Neural crest cell (in vitro differentiated cells): ENCODE measurements at places on chromosomes 13 and 19. TPM values are rescaled to one million over a fixed set of nuclear protein-coding genes. Genes with fewer than 3 reads are reported as not detected.
A peak's percentile ranks its signal among the peaks of the same experiment; 100 is the strongest.

Gene KLK5
- total RNA-seq: not detected in 2 replicates

DNA sequence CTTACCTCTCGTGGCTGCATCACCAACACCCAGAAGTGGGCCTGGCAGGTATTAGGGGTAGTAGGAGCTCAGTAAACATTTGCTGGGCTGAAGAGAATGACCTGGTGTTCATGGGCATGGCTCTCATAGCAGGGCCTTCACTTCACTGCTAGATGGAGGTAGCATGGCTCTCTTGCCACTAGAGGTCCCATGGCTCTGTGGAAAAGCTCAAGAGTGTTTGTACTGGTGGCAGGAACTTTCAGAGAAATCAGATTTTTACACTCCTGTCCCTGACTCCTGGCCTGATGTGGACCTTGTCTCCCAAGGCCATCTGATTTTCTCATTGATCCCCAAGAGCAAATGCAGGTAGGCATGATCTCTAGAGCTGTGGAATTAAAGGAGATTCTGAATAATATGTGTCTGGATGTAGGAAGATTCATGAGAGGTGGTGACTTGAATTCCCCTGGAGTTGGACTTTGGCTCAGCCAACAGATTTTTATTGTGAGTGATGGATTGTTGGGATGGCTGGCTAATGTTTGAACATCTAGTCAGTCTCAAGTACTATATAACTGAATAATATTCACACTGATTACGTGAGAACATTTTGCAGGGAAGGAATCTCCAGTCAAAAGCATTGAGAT is 5.7 kb downstream of the ZNF574 start:
- DNase-seq: no peak

- no peak for DNase-seq
These were observed 1.0 kb upstream of the CREB3L3 start for GRCh38 chr19:4152241-4152998.

DNA sequence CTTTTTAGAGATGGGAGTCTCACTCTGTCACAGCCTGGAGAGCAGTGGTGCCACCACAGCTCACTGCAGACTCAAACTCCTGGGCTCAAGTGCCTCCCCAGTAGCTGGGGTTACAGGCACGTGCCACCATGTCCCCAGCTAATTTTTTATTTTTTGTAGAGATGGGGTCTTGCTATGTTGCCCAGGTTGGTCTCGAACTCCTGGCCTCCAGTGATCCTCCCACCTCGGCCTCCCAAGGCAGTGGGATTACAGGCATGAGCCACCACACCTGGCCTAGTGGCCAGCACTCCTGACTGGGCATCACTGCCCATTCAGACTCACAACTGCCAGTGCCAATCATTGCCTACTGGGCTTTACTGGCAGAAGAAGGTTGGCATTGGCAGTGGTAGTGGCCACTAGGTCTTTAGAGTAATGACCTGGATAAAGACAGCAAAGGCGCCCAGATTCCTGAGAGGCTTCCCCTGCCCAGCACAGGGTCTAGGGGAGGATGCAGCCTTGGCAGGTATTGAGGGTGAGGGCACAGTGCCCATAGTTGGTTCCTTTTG is 26.8 kb upstream of the SLC7A10 start:
- DNase-seq: no peak

DNA sequence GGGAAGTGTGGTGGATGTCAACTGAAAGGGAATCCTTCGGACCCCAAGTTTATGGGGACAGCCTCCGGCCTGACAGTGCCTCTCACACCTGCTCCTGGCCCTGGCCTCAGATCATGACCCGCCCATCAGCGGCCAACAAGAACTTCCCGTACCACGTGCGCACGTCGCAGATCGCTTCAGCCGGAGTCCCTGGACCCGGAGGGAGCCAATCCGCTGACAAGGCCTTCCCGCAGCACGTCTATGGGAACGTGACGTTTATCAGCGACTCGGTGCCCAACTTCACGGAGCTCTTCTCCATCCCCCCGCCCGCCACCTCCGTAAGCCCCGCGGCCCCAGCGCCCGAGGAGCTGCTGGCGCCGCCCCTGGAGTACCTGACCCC is 2.0 kb upstream of the MEGF8 start:
- DNase-seq: no peak

Gene AP1M2
- not detected in 2 replicates for total RNA-seq

DNA sequence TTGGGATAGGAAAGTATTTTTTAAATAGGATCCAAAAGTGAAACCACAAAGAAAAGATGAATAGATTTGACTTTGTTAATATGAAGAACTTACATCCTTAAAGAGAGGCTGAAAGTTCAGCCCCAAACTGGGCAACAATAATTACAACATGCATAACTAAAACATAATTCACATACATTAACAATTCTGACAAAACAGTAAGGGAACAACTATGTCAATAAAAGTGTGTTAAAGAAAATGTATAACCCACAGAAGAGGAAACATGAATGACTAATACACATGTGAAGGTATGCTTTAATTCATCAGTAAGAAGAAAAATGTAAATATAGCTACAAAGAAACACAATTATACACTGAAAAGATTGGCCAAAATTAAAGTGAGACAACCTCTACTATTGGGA is 1597.6 kb upstream of the MIR17HG start:
- no peak for DNase-seq

Gene ZNF714
- total RNA-seq: 58.9 and 59.2 TPM in 2 replicates

Gene DCLK1
- total RNA-seq: 20.0 and 22.4 TPM in 2 replicates

Gene KCNC3
- total RNA-seq: 4.0 and 4.2 TPM in 2 replicates

- peak; percentile 84 for DNase-seq
These were observed 20.1 kb downstream of the C19orf12 start for GRCh38 chr19:29694669-29695627.

- no peak for DNase-seq
These were observed 194.1 kb downstream of the USP12 start for GRCh38 chr13:26977541-26977940.

Gene GPR12
- 0.14 TPM in 2 replicates for total RNA-seq

DNA sequence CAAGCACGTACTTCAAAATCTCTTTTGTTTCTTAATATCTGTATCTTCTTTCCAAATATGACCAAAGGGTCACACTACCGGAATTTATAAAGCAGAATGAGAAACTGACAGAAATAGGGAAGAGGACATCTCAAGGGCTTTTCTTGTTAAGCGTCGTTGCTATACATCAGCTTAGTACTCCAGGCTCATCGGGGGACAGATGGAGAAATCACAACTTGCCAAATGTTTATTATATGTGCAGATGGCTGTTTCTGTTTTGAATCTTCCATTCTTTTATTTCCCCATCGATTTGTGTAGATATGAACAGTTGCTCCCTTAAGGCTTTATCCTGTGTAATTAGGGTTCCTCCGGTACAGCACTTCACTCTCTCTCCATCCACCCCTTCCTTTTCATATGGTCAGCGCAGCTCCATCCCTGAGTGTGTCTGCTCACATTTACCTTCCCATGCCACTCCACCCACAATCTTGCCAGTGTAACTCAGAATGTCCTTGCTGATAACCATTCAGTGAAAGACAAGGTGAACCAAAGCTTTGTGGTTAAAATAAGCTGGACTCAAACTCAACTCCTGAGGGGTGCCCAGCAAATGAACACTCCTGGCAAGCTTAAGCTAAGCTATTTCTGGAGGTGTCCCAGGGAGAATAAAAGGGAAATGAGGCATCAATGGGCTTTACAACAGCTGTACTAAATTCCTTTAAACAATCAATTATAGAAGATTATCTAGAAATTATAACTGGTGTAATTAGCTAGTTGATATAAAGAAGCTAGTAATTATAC is 51.3 kb downstream of the TBC1D4 start:
- DNase-seq: no peak

GRCh38 chr19:728011-728410 is 19.3 kb downstream of the PALM start:
- DNase-seq: no peak

GRCh38 chr19:7528192-7528519 is 5.7 kb downstream of the MCOLN1 start:
- DNase-seq: no peak

DNA sequence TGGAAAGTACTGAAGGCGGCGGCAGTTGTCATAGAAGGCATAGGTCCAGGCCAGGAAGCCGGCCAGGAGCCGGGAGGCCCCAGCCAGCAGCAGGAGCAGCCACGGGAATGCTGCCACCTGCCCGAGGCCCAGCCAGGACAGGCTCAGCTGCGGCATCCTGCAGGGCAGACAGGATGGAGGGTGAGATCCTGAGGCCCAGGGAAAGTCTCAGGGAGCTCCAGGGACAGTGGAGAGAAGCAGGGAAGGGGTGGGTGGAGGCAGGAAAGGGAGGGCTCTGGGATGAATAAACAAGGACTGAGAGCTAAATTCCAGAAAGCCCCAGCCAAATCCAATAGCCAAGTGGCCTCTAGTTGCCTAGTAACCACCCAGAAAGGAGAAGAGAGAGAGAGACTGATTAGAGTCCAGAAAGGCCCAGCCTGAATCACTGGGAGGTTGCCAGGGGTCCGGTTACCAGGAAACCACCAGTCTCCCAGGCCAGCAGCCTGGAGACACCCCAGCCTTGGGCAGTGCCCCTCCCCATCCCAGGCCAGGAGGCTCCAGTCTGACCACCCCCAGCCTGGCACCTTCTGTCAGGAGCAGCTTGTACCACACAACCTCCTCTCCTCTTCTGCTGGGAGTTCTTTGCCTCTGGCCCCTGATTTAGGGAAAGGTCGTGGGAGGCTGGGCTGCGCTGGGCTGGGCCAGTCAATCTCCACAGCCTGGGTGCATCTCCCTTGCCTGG is 7.5 kb upstream of the OR10H5 start:
- no peak for DNase-seq

- DNase-seq: no peak
These were observed 4.0 kb upstream of the IRGC start for GRCh38 chr19:43711751-43712355.
